Effector CD8-positive, alpha-beta T cell (primary cell): ENCODE measurements at places on chromosomes 6 and 20.

- DNase-seq = no peak
Observed at GRCh38 chr6:49649988-49650387, 13.3 kb upstream of the RHAG start.

GRCh38 chr20:10807013-10807412 lies 133.2 kb upstream of the JAG1 start:
- no peak for DNase-seq

DNA sequence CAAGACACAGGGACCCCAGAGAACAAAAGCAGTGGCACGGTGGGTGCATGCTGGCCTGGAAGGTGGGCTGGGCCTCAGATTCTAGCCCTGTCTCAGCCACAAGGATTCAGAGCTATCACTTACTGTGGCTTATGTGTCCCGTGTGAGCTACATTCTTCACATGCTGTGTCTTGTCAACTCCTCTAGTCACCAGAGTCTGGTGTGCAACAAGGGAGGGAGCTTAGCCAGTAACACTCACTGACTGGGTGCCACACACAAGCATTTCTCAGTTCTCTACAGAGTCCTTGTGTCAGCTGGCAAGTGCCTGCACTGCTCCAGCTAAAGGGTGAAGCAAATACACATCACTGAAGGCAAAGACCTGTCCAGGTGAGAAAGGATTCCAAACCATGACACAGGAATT lies 186.9 kb upstream of the CDYL start:
- no peak for DNase-seq

DNA sequence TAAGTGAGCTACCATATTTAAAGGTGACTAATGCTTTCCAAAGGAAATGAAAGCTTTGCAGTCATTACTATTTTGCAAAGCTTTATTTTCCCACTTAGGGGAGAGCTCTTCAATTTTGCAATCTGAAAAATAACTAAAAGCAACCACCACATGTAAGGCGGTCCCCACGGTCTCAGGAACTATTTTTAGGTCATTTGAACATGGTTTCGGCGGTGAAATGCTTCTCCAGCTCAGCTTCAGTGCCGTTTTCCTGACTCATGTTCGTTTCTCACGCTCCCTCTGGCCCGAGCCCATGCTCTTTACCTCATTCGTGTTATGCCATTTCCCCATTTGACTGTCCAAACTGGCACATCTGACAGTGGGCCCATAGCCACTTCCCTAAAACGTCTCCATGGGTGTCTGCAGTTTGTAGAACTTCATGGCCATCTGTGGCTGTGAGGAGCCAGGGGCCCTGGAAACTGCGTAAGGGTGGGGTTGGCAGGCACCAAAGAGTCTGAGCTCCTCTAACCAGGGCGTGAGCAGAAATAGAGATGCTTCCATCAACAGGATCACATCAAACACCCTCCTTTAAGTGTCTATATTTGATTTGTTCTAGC lies 46.5 kb downstream of the ADTRP start:
- DNase-seq = no peak

DNA sequence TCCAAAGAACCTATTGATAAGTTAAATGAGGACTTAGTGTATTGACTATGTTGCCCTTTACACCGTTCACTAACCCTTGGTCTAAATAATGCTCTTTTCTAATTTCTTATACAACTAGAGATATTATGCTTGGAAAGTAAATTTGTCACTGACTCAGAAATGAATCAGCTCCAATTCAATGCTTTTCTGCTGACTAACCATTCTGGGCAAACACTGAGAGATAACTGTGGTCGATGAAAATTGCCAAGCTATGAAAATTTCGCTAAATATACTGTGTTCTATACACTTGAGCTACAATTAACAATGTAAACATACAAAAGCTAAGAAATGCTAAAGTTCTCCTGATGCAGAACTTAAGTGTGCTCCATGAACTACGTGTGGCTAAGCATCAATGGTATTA lies 23.1 kb upstream of the FBXO9 start:
- DNase-seq = no peak

DNA sequence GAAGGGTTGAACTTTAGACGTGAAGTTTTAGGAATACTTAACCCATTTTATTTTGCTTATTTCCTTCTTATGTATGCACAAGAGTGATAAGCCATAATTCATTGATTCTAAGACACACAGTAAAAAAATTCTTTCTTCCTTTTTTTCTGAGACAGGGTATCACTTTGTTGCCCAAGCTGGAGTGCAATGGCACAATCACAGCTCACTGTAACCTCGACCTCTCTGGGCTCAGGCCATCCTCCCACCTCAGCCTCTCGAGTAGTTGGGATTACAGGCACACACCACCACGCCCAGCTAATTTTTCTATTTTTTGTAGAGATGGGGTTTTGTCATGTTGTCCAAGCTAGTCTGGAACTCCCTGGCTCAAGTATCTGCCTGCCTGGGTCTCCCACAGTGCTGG lies 116.6 kb upstream of the RNF24 start:
- no peak for DNase-seq

DNA sequence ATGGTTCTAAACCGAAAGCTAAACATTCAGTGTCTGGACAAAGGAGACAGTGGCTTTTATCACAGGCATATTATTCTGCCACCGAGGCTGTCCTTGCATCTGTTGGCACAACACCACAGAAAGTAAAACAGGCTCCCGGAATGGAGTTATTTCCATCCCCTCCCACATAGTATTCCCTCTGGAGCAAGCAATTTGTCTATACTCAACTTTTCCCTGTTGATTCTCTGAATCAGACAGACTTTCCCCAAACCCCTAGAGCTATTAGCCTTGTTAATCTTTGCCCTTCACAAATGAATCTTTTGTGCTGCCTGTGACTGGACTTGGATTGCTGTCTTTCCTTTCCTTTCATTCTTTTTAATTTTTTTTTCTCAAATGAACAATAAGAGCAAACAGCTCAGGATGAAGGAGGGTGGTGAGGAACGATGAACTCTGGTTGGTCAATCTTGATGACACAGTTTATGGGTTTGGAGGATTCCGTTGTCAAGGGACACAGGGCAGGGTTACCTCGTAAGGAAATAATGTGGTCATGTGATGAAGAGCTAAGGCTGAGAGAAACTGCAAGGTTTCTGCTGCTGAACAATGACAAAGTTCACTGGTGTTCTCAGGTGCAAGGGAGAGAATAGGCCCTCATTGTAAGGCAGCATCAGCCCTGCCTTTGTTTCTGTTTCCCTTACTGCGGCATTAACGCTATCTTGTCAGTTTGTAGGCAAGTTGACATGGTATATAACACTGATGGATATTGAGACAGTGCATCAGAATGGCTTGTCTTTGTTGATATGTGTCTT lies 275.0 kb upstream of the BMP2 start:
- no peak for DNase-seq

DNA sequence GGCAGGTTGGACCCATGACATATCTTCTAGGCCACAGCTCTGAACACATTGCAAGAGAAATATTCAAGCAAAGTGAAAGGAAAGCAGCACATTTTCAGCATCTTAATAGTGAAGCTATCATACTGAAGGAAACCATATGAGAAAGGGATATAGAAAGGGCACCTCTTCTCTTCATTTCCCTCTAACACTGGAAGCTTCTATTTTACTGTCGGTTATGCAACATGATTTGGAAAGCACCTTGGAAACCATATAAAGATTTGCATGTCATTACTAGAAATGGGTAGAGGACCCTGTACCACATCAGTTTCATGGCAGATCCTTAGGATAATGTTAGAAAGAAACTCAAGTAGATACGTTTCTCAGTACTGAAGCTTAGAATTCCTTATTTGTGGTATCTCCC lies 70.5 kb upstream of the HMGN3 start:
- DNase-seq = no peak

DNA sequence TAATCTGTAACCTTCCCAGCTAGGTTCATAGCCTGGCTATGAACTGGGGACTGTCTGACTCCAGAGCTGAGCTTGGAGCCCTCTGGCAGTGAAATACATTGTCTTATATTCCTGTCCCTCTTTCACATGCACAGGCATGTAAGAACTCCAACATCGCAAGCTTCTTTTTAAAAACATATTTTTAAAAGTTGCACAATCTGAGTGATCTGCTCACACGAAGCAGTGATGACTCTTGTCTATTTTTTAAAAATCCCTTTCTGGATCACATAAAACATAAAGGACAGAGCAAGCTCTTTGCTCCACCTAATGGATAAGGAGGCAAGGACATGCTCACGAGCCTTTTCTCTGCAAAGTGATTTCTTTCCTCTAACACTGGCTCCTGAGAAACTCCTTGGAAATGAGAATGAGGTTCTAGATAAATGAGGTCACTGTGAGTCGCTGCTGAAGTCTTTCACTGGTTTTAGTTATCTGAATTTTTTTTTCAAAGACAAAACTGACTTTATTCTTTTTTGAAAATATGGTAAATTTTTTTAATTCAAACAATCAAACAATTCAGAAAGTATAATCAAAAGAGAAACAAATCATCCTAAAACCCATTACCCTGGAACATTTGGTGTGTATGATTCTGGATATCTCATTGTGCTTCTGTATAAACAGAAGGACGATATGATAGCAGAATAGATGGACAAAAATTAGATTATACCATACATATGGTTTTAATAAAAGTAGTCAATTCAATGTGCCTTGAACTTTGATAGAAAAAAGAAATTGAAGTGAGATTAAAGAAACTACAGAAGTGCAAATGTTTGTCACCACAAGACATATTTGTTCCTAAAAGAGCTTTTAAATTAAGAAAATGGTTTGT lies 30.8 kb downstream of the IL20RA start:
- no peak for DNase-seq

GRCh38 chr6:42043787-42044475 lies 6.4 kb upstream of the TAF8 start:
- peak; percentile 96 for DNase-seq

GRCh38 chr6:32413427-32414047 lies 6.6 kb upstream of the BTNL2 start:
- DNase-seq = peak; percentile 70

GRCh38 chr6:73047801-73048200 lies 177.5 kb downstream of the KHDC1L start:
- DNase-seq = no peak

DNA sequence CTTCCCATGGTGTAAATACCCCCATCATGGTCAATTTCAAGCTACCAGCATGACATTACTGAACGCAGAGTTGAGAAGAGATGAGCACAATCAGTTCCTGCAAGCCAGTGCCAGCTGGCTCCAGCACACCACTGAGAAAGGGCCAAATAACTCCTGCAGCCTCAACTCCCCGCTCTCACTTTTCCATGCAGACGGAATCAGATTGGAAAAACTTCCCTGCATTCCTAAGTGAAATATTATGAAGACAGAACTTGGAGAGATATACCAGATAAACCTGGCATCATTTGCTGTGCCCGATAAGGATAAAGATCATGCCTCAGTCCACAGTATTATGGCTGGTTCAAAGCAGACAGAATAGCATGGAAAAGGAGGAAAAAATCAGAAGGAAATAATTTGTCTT lies 56.7 kb downstream of the FILIP1 start:
- DNase-seq = no peak

GRCh38 chr6:83590416-83590815 lies 78.1 kb downstream of the PRSS35 start:
- DNase-seq = no peak

GRCh38 chr20:41436679-41437078 lies 70.1 kb upstream of the EMILIN3 start:
- DNase-seq = no peak

- no peak for DNase-seq
Observed at GRCh38 chr20:41738604-41739206, 120.5 kb upstream of the CHD6 start.
